ENCODE measurements at places on chromosomes 4 and X.

- DNase-seq: no peak
Measured at GRCh38 chr4:63578383-63578782, 830.9 kb downstream of the TECRL start.

DNA sequence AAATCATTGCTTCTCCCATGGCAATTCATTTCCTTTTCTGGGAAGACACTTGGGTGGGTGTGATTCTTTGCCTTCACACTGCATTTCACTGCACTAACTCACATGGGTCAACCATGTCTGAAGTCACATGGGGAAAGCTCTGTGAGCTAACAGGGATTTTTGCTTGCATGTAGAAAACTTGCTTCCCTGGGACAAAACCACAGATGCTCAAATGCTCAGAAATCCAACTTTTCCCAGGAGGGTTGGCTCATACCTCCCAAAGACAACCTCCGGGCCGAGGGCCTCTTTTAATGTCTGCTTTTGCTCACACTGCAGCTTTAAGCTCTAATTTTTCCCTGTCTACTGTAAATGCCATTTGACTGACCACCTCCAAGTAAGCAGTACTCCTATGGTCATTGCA is 1695.2 kb downstream of the STIM2 start:
- no peak for DNase-seq

DNA sequence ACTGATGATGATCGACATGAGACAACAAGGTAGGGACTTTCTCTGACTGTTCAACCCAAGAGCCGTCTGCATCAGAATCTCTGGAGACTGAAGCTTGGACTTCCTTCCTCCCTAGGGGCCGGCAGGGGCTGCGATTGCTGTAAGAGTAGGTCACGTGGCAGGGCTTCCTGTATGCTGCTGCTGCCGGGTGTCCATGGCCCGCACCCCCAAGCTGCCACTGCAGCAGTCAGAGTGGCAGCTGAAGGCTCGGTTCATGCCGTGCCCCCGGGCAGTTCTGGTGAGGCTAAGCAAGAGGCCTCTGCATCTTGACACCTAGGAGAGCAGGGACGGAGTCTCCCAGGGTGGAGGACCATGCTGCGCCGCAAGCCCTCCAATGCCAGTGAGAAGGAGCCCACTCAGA is at the start of gene SASH3:
TSS of gene SASH3 (plus strand) at position 203 of the 400 bp plus-strand sequence. CDS start at position 352, 149 bp downstream.
- peak; percentile 34 for DNase-seq

DNA sequence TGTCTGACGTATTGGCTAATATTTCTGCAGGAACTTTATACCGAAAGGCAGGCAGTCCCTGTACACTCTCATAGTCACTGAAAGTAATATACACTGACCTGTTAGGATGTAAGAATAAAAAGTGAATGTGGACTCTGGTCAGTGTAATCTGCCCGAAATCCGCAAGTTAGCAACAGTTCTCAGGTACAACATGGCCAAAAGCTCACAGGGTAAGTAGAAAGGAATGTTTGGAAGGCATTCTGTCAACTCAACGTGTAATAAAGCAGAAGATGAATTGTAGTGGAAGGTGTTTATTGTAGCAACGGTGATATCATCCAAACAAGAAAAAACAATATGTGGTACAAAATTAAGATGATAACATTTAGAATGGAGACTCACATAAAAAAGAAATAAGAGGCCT is 26.0 kb upstream of the NUP54 start:
- no peak for DNase-seq

- DNase-seq: no peak
Measured at GRCh38 chr4:39230462-39230861, 48.1 kb downstream of the WDR19 start.

- no peak for DNase-seq
Measured at GRCh38 chr4:182553653-182554052, 310.5 kb downstream of the TENM3 start.

DNA sequence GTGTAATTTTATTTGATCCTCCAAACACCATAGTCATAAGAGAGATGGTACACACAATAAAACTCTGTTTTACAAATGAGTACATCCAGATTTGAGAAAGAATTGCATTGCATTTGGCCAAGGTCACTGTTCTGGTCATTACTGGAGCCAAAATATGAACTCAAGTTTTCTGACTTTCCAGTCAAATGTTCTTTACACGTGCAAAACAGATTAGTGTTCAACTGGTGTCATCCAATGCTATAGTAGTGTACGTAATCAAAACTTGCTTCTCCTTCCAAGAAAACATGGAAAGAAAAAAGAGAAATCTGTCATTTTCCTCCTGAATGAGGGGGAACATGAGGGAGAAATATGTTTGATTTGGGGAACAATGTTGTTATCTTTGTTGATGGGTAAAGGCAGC is 291.9 kb downstream of the NAF1 start:
- DNase-seq: no peak

- DNase-seq: no peak
Measured at GRCh38 chr4:5424211-5424610, 284.1 kb downstream of the EVC2 start.

- DNase-seq: no peak
Measured at GRCh38 chr4:40788331-40788730, 38.6 kb downstream of the NSUN7 start.

GRCh38 chr4:89879215-89879614 is 15.4 kb upstream of the MMRN1 start:
- DNase-seq: no peak

GRCh38 chrX:41009850-41010846 is 75.1 kb upstream of the USP9X start:
- no peak for DNase-seq

All from stimulated activated CD4-positive, alpha-beta T cell treated with anti-CD3 and anti-CD28 coated beads, Interleukin-1b, Interleukin-23, amount 100 ng/mL, for 1 hour (primary cell).